ENCODE measurements at places on chromosomes 1 and 21. TPM values are rescaled to one million over a fixed set of nuclear protein-coding genes. Genes with fewer than 3 reads are reported as not detected.

GRCh38 chr1:31509124-31510072 lies 66.9 kb upstream of the TINAGL1 start:
- DNase-seq = no peak

SPRR1A gene
- not detected for polyA plus RNA-seq

FABP3 gene
- polyA plus RNA-seq = 134 TPM

GRCh38 chr1:241624935-241625334 lies 15.2 kb downstream of the CHML start:
- no peak for DNase-seq

GRCh38 chr1:223707256-223708000 lies 4.9 kb upstream of the CAPN2 start:
- peak; percentile 59 for DNase-seq

- DNase-seq = no peak
These were observed 45.2 kb downstream of the ASTN1 start for GRCh38 chr1:177119311-177119710.

DNA sequence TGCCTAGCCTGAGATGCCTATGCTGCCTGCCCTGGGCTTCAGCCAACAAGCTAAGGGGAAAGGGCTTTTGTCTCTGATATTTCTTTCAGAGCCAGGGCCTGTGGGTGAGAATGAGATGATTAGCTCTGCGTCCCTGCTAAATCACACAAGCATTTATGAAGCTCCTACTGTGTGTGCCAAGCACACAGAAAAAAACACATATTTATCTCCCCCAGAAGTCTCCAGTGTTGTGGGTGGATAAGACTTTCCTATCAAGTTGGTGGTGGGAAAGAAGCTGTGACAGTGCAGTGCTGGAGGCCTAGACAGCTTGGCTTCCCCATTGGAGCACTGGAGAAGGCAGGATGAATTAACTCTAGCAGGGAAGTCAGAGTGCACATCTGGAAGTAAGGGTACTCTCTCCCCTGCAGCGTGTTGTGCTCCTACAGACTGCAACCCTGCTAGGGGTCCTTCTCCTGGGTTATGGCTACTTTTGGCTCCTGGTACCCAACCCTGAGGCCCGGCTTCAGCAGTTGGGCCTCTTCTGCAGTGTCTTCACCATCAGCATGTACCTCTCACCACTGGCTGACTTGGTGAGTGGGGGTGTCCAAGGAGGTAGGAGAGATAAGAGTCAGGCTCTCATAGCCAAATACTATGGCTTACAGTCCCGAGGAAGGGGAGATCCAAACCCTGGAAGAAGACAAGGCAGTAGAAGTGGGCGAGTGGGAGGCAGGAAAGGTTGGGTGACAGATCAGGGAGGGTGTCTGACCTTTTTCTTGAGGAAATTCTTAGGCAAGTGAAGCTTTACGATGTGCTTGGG lies 1.7 kb downstream of the SLC50A1 start:
- no peak for DNase-seq

DNA sequence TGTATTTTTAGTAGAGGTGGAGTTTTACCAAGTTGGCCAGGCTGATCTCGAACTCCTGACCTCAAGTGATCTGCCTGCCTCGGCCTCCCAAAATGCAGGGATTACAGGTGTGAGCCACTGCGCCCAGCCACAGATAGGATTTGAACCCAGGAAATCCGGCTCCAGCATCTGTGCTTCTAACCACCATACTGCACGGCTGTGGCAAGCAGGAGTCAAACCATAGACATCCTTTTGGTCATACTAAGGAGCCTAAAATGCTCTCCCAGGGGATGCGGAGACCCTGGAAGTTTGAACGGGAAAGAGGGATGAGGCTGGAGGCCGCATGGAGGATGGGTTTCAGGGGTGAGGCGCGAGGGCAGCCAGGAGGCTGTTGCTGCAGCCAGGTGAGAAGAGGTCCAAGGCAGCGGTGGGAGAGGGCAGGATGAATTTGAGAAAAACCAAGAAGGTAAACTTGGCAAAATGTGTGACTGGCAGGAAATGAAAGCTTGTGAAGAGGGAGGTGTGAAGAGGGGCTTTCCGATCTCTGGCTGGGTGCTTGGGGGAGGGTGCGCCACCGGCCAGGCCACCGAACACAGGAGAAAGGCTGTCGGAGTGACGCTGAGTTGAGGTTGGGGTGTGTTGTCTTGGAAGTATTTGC lies 24.0 kb upstream of the CDK18 start:
- no peak for DNase-seq

CELSR2 gene
- 4.1 TPM for polyA plus RNA-seq

DNA sequence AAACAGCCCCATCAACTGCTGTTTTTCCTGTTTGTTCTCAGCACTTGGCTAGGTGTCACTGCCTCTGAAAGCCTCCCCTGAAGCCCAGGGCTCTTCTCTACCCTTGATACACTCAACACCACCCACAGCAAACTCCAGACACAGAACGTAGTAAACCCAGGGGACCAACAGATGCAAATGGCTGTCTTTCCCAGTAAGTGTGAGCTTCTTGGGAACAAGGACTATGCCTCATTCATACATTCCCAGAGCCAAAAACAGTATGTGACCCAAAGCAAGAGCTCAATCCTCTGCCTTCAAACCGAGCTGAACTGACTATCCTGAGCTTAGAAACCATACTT lies 4.4 kb downstream of the LBR start:
- DNase-seq = no peak

DNA sequence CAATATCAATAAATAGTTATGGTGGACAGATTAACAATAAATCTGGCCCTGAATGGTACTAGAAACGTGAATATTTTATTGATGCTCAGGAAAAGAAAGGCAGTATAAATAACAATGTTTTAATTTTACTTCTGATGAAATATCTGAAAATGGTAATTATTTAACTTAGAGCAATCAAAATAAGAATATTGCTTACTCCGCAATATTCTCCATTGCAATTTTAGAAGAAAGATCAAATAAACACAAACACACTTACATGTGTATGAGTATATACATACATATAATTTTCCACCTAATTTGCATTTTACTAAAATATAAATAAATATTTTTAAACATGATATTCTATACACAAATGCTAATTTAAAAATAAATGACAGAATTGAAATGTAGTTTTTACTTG lies 1130.5 kb downstream of the NCAM2 start:
- no peak for DNase-seq

GRCh38 chr1:155051777-155052398 lies 772 bp downstream of the ADAM15 start:
- peak; percentile 40 for DNase-seq

DNA sequence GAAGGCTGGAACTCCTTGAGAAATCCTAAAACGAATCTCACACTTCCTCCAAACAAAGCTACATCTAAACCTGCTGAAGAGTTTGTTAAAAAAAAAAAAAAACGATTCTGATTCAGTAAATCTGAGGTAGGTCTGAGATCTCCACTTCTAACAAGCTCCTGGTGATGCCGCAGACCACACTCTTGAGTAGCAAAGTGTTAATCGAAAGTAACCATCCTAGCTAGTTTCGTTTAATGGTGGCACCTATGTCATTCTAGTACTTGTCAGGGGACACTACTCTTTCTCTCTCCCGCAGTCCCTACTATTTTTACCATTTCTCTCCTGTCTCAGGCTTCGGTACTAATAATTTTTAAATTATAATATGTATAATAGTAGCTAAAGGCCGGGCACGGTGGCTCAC lies 2.1 kb downstream of the CLCC1 start:
- DNase-seq = no peak

DNA sequence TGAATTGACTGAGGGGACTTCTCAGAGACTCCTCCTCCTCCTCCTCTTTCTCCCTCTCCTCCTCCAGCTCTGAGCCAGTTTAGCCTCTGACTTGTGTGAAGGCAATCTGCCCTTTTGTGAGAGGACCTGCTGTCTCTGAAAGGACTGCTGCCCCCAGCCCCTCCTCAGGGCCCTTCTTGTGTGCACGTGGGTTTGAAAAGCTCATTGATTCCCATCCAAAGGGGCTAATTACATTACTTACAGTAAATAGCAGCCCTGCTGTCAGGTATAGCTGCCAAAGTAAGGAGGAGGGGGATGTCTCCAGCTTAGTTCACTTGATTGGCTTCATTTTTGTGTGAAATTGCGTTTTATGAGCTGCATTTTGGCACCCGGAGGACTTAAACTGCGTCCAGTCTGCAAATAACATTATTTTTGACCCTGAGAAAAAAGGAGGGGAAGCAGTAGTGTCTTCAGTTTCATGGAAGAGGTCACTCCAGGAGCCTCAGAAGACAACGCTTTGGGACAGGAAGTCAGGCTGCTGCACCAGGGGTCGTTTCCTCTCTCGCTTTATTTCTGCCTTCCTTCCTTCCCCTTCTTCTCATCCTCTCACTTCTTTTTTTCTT lies 1.8 kb upstream of the LHX9 start:
- no peak for DNase-seq

DNA sequence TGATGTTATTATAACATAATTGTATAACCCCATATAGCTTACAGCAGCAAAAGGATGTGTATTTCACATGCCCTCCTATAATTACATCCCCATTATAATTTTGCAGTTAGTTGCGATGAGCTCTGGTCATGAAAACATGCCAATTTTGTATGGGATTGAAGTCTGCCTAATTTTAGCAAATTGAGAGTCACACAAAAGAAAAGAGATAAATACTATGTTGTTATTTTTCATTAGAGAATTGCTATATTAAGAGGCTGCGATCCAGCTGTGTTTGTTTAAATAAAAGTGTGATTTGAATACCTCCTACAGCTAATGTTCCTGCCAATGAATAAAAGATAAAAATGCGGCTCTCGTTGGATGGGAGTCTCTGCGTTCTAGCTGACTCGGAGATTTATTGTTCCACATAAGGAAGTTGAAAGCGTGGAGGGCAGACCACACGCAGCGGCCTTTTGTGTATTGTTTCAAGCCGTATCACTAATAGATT lies 461.0 kb upstream of the NFIA start:
- no peak for DNase-seq

- no peak for DNase-seq
These were observed 13.7 kb upstream of the TRIM62 start for GRCh38 chr1:33195556-33195955.

DNA sequence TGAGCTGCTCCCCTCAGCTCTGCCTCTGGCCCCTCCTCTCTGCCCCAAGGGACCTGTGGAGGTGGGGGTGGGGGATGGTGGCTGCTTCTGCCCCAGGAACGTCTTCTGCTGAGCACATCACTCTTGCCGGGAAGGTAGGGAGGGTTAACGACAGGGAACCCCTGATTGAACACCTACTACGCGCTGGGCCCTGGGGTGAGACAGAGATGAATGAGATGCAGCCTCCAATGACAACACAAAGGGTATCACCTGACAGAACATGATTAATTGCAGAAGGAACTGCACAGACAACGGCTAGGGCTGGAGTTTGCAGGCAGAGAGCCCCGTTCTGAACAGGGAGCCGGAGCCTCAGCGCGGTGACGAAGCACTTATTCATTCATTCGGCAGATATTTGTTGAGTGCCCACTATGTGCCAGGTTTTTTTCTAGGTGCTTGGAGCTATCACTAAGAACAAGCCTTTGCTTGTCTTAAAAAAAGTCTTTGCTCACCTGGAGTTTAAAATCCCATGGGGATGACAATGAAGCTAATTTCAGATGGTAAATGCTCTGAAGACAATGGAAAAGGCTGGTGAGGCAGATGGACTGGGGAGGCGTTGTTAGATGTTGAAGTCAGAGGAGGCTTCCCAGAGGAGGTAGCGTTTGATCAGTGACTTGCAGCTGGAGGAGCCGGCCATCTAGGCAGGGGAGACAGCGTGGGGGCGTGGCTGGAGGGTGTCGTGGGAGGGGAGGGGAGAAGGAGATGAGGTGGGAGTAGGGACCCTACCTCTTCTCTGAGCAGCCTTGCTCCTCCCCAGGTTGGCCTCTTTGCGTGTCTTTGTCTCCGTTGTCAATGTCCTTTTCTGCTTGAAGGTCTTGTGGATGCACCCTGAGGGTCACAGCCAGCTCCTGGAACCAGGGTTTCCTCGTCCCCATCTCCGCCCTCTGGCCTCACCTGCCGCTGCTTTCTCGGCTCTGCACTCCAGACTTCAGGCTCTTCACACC lies 103.1 kb upstream of the CSF3R start:
- no peak for DNase-seq

DNA sequence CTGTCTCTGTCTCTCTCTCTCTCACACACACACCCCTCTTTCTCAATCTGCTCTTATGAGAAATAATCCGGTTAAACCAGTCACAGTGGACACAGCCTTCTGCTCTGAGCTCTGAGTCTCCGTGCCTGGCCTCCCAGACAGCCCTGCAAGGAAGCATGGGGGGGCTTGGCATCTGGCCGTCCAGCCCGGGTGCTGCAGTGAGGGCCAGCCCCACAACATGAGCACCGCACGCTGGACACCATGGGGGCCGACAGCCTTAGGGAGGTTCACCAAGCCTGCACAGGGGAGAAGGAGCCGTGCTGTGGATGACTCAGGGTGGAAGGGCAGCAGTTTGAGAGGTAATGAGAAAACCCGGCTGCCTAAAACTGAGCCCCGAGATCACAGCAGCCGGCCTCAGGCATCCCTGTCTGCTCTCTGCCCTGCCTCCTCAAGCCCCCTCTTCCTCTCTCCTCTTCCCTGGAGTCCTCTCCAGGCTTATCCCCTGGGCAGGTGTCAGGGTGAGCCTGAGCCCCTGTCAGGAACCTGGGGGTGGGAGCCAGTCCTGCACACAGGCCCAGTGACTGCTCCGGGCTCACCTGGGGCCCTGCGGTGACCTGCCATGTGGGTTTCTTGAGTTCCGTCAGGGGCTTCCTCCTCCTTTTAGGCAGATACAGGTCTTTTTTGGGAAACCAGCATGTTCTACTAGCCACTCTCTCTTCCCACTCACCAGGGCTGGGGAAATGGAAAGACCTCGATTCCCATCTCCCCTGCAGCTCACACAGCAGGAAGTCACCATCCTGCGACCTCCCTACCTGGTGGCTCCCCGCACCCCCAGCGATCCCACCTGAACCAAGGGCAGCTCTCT lies 92.8 kb downstream of the ITPKB start:
- DNase-seq = no peak

DNA sequence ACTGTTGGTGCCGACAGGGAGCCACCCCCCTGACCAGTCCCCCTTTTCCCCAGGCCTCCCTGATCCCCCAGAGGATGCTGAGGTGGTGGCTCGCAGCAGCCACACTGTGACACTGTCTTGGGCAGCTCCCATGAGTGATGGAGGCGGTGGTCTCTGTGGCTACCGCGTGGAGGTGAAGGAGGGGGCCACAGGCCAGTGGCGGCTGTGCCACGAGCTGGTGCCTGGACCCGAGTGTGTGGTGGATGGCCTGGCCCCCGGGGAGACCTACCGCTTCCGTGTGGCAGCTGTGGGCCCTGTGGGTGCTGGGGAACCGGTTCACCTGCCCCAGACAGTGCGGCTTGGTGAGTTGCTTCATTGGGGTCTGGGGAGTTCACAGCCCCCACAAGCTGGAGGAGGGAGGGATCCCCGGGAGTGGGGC lies 89.2 kb downstream of the TRIM11 start:
- no peak for DNase-seq

DNA sequence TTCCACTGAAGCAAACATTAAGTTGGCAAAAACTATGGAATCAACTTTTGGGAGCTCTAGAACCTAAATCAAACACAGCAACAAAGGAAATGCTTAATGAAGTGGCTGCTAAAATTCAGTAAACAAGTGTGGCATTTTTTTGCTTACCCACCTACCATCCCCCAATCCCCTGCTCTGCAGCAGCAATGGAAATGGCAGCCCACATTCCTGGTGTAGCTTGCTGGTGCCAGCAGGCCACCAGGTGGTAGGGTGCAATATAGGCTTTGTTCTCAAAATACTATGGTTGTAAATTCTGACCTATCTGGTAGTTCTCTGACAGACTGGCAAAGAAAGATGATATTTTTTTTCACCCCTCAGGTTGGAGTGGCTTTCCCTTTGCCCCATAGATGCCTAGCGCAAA lies 42.8 kb downstream of the SHCBP1L start:
- DNase-seq = no peak
